Karpas-422 (cell line): ENCODE measurements at places on chromosomes 16 and 17. TPM values are rescaled to one million over a fixed set of nuclear protein-coding genes. Genes with fewer than 3 reads are reported as not detected.

PYY gene
- total RNA-seq = 0.51 TPM in 1 of 2 replicates, not detected in the other

ZSCAN32 gene
- total RNA-seq = 25.8 TPM in 2 replicates

KREMEN2 gene
- 3.4 and 8.5 TPM in 2 replicates for total RNA-seq

GID4 gene
- 7.8 and 8.9 TPM in 2 replicates for total RNA-seq

LLGL2 gene
- 6.1 and 7.6 TPM in 2 replicates for total RNA-seq

MT1M gene
- not detected in 2 replicates for total RNA-seq

BCL6B gene
- not detected in 2 replicates for total RNA-seq

ABCA9 gene
- not detected in 2 replicates for total RNA-seq

P2RX5 gene
- total RNA-seq = 60.4 and 86.1 TPM in 2 replicates

ARSG gene
- 47.1 and 63.2 TPM in 2 replicates for total RNA-seq

C16orf78 gene
- total RNA-seq = not detected in 2 replicates

RDM1 gene
- total RNA-seq = 9.7 and 11.0 TPM in 2 replicates

ITGAD gene
- total RNA-seq = not detected in 2 replicates

C1QBP gene
- total RNA-seq = 314 and 361 TPM in 2 replicates

CPPED1 gene
- 1.8 and 2.0 TPM in 2 replicates for total RNA-seq
